Karpas-422 (cell line): ENCODE measurements at places on chromosomes 2 and 18.
A peak's percentile ranks its signal among the peaks of the same experiment; 100 is the strongest.

GRCh38 chr2:46769809-46770208 lies 145.8 kb downstream of the MCFD2 start:
- no peak for DNase-seq

GRCh38 chr2:234003972-234004617 lies 46.4 kb upstream of the SPP2 start:
- DNase-seq = no peak

GRCh38 chr2:119175517-119175916 lies 17.0 kb upstream of the C1QL2 start:
- no peak for DNase-seq

GRCh38 chr18:61578846-61579245 lies 245.6 kb downstream of the CDH20 start:
- DNase-seq = no peak

GRCh38 chr2:212145121-212145520 lies 393.5 kb downstream of the ERBB4 start:
- no peak for DNase-seq

- DNase-seq = no peak
Measured at GRCh38 chr2:217146956-217147355, 287.1 kb upstream of the TNP1 start.

GRCh38 chr18:23442958-23443357 lies 10.1 kb upstream of the RIOK3 start:
- DNase-seq = no peak

DNA sequence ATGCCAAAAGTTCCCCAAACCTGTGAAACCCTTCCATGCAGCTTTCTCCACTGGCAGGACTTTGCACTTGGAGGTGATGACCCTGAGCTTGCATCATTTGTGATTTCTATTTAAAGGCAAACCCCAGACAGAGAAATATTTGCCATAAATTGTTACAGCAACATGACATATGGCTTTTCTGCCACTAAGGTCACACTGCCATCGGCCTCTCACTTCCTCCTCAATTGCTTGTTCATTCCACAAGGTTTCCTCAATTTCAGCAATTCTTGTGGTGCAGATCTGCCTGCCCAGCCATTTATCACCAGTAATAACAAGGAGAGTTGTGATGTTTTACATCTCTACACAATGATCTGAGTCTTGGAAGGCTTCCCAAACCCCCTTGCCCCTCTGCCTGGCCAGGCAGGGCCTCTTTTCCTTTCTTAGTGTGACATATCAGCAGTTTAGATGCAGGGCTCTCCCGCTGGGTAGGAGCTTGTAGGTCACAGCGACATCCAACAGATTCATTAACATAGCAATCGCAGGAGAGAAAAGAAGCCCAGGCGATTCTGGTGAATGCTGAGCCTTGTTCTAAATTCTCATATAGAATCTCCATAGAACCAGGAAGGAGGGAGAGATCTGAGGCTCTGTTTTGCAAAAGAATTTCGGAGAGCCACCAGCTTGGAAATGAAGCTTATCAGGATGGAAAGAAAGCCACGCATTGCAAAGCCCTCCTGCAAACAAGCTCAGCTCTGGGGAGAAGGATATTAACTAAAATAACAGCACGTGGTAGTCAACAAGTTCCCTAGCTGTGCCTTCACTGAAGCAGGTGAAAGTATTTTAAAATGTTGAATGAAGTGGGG lies 46.7 kb upstream of the ITGA6 start:
- no peak for DNase-seq

GRCh38 chr2:24336811-24337210 lies 23.5 kb downstream of the ITSN2 start:
- DNase-seq = no peak

DNA sequence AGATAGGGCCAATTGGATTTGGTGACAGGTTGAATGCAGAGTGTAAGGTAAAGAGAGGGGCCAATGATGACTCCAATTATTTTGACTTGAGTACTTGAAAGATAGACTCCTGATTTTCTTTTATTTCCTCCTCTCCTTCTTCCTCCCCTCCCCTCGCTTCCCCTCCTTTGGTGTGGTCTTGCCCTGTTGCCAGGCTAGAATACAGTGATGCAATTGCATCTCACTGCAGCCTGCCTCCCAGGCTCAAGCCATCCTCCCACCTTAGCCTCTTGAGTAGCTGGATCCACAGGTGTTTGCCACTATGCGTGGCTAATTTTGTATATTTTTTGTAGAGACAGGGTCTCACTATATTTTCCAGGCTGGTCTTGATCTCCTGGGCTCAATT lies 2.3 kb downstream of the DGUOK start:
- DNase-seq = no peak

GRCh38 chr18:7754725-7755181 lies 187.6 kb downstream of the PTPRM start:
- DNase-seq = no peak

DNA sequence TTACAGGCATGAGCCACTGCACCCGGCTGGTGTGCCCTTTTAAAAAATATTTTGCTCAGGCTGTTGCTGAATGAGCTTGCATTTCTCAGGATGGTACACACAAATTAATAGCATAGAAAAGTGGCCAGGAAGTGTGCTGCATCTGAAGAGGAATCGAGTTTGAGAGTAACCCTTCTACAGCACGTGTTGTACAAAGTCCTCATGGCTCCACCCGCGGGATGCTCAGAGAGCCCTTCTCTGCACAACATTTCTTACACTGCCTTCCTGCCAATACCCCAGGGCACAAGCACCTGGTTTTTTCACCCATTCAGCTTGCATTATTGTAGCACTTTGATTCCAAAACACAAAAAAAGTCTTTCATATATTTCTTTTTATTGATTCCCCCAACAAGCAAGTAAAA lies 90.1 kb upstream of the NEDD4L start:
- no peak for DNase-seq

- peak; percentile 46 for DNase-seq
Measured at GRCh38 chr2:199405241-199405640, 52.5 kb downstream of the SATB2 start.

DNA sequence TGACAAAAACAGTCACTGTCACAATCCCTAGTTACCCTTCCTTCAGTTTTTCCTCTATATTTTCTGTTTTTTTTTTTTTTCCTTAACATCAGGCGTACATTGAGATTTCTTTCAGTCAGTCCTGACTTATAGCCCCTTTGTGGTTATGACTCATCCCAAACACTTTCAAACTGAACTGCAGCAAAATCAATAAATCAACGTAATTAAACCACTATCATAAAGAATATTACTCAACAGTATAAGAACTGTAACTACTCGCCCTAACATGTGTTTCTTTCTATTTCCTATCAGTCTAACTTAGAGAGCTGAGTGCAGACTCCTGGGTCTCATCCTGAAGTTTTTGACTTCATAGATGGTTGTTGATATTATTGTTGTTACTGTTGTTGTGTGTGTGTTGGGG lies 523.5 kb downstream of the LRRTM4 start:
- no peak for DNase-seq

DNA sequence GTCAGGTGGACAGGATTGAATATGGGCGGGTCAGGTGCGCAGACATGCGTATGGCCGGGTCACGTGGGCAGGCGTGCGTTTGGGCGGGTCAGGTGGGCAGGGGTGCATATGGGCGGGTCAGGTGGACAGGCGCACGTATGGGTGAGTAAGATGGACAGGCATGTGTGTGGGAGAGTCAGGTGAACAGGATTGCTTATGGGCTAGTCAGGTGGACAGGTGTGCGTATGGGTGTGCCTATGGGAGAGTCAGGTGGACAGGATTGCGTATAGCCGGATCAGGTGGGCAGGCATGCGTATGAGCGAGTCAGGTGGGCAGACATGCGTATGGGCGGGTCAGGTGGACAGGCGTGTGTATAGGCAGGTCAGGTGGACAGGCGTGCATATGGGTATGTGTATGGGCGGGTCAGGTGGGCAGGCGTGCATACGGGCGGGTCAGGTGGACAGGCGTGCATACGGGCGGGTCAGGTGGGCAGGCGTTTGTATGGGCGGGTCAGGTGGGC lies 30.3 kb upstream of the KLF11 start:
- DNase-seq = no peak

DNA sequence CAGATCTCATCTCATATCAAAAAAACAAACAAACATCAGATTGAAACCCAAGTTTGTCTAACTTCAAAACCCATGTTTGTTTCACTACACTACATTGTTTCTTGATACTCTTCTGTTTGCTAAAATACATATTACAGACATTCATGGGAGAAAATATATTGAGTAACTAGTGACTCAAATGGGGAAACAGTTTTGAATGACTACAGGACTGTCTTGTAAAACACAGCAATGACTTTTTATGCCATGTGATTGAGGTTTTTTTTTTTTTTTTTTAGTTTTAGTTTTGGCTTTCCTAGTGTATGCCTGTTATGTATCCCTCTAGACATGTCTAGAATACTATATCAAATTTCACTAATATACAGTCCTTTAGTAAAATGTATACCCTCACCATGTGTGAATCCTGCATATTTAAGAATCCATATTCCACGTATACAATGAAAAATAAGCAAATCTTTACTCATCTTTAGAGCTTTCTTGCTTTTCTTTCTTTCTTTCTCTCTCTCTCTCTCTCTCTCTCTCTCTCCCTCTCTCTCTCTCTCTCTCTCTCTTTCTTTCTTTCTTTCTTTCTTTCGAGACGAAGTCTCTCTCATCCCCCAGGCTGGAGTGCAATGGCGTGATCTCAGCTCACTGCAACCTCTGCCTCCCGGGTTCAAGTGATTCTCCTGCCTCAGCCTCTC lies 46.6 kb upstream of the SERTAD2 start:
- no peak for DNase-seq

DNA sequence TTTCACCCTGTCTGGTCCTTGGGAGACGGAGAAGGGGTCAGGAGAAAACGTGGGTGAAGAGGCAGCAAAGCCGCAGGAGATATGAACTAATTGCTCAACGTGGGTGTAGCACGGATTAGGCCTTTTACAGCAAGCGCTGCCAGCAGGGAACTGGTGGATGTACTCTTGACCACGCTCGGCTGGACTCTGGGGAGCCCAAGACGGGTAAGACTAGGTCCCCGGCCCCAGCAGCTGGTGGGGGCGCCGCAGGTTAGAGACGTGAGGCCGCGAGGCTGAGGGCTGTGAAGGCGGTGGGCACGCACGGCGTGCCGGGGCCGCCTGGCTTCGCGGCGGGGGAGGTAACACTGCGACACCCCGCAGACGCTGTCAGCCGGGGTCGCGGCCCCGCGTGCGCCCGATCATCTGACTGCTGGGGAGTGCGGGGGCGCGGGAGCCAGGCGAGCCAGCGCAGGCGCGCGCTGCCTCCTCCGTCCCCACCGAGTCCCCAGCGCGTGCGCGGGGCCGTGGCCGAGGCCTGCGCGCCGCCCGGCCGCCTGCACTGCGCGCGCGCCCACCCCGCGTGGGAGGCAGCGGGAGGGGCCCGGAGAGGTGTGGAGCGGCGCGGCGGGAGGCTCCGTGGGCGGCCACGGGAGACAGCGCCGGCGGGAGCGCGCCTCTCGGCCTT lies at the start of gene CLIP4:
Gene CLIP4, plus strand, starts transcription at position 470 of the 664 bp plus-strand sequence. CDS start 5,974 bp downstream, outside the sequence.
- no peak for DNase-seq

DNA sequence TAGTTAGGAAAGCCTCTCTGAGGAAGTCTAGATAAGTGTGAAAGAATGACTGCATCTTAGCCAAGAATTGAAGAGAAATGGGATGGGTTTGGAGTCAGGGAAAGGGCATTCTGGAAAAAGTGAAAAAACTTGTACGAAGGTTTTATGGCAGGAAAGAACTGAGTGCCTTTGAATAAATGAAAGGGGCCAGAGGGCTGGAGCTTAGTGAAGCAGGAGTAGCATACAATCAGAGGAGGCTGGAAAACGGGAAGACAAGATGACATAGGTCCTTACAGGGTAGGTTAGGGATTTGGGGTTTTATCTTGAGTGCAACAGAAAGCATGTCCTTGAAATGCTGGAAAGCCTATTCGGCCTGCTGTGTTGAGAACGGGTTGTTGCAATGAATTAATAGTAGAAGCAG lies 152.6 kb upstream of the RND3 start:
- DNase-seq = no peak

DNA sequence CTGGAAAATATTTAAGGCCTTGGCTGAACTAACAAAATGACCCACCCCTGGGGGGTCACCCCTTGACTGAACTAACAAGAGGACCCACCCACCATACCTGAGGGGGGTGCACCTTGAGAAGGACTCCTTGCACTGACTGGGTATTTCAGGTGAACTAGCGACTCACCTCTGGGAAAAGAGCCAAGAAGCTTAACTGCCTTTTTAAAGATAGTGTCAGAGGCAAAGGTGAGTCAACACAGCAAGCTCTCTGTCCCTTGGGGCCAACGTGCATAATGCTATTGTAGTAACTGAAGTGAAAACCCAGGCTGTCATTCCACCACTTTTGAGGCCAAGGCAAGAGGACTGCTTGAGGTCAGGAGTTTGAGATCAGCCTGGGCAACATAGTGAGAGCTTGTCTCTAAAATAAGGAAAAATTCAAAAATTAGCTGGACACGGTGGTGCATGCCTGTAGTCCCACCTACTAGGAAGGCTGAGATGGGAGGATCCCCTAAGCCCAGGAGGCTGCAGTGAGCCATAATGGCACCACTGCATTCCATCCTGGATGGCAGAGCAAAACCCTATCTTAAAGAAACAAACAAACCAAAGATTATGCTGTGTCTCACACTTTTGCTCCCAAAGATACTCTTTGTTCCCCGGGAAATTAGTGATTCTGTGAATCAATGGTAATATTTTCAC lies 36.4 kb upstream of the ZCCHC2 start:
- no peak for DNase-seq

GRCh38 chr2:223541546-223541945 lies 60.6 kb downstream of the SCG2 start:
- DNase-seq = no peak

GRCh38 chr2:165700531-165700930 lies 93.5 kb downstream of the GALNT3 start:
- DNase-seq = no peak

DNA sequence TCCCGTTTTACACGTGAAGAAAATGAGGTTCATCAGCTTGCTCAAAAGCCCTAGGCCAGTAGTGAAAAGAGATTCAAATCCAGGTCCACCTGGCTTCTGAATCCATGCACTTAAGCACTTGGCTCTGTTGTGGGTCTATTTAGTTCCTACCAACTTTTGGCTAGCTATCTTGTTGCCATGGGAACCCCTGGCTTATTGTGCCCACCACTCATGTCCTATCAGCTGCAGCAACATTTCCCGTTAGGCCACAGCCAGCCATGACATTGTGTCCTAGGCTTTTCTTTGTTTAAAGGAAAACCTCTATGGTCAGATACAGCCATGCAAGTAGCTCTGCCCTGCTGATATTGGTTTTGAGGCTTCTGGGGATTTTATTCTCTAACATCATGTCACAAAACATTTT lies 49.8 kb downstream of the PLEK start:
- no peak for DNase-seq

DNA sequence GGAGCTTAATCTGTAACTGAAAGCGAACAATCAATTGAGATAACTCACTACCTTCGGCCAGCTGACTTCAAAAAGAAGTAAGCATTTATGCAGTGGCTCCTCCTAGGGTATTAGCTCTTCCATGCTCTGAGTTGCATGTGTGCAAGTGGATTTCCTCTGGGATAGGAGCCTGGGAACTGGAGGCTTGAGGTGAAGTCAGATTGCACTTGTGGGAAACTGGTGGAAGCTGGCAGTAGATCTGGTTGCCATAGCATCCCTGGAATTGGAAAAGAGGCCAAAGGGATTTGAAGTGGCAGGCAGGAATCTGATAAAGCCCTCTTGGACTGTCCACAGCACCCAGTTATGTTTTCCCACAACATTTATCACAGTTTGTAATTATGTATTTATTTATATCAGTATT lies 50.6 kb upstream of the FMNL2 start:
- DNase-seq = no peak
